Testis (tissue), 5 donors: ENCODE measurements at places on chromosomes 12 and 14.

- no peak for DNase-seq
These were observed 106.6 kb downstream of the BRMS1L start for GRCh38 chr14:35932659-35933159.

DNA sequence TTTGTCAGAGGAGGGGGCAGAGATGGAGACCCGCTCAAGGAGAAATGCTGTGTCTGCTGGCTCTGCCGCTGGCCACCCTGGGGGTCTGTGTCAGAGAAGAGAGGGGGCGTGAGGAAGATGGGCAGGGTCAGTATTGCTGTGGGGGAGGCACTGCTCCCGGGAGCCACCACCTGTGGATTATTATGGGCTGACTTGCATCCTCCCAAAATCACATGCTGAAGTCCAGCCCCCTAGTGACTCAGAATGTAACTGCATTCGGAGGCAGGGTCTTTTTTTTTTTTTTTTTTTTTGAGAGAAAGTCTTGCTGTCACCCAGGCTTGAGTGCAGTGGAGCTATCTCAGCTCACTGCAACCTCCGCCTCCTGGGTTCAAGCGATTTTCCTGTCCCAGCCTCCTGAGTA is 12.3 kb downstream of the ABCD4 start:
- no peak for DNase-seq

DNA sequence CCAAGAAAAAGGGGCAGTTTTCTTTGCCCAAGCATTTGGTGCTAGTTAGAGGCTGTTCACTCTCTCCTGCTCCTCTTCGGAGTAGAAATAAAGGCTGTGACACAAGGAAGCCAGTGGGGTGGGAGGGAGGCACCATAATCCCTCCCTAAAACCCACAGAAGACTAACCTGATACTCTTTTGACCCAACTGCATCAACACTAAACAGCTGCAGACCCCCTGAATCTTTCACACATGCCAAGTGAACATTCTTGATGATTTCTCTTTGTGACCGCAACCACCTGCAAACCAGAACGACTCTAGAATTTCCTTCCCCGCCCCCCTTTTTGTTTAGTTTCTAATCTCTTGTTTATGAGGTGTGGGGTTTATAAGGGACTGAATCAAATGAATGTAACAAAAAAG is 175.8 kb upstream of the BCL2L14 start:
- no peak for DNase-seq

GRCh38 chr12:116539361-116539771 is 19.8 kb upstream of the MAP1LC3B2 start:
- DNase-seq = no peak

- DNase-seq = no peak
These were observed 60.7 kb downstream of the CCNK start for GRCh38 chr14:99541677-99542470.

DNA sequence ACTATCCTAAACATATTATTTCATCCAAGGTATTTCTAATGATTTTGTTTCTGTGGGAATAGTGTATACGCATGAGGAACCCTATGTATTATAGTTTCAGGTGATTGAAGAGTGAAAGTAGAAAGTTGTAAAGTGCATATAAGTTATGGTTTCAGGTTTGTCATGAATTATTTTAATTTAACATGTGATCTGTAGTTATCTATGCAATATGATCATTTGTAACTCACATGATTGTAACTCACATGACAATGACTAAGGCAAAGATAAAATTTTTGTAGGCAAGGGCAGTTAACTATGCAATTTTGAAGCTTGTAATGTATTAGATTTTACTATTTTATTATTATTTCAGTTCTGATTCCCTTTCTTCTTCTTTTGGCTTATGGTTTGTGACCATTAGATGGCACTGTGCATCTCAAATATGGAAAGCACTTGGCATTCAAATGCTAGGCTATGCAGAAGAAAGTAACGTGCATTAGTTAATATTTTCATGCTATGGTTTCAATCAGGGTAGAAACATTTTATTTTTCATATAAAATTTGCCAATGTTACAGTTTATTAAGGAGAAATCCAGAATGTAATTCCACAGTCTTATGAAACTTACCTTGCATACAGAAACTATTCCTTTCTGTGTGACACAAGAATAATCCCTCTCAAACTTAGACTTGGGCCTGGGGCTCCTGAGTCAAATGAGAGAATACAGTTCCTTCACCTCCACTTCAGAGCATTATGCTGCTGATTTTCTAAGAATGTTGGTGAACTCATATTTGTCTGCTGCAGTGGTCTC is 15.8 kb upstream of the TMEM30B start:
- no peak for DNase-seq

GRCh38 chr12:103962493-103962892 is 3.2 kb upstream of the TDG start:
- no peak for DNase-seq

GRCh38 chr12:114850661-114851275 is 166.8 kb upstream of the TBX3 start:
- no peak for DNase-seq

- no peak for DNase-seq
These were observed 196.9 kb upstream of the ALG10 start for GRCh38 chr12:33825442-33825841.
